Activated CD4-positive, alpha-beta T cell treated with anti-CD3 and anti-CD28 coated beads, Interleukin-2, Interleukin-4, amounts not matched to agents 100 ng/mL and 50 ng/mL, durations not matched to agents 16 hours and 8 hours (primary cell): ENCODE measurements at places on chromosomes 16 and 17.

DNA sequence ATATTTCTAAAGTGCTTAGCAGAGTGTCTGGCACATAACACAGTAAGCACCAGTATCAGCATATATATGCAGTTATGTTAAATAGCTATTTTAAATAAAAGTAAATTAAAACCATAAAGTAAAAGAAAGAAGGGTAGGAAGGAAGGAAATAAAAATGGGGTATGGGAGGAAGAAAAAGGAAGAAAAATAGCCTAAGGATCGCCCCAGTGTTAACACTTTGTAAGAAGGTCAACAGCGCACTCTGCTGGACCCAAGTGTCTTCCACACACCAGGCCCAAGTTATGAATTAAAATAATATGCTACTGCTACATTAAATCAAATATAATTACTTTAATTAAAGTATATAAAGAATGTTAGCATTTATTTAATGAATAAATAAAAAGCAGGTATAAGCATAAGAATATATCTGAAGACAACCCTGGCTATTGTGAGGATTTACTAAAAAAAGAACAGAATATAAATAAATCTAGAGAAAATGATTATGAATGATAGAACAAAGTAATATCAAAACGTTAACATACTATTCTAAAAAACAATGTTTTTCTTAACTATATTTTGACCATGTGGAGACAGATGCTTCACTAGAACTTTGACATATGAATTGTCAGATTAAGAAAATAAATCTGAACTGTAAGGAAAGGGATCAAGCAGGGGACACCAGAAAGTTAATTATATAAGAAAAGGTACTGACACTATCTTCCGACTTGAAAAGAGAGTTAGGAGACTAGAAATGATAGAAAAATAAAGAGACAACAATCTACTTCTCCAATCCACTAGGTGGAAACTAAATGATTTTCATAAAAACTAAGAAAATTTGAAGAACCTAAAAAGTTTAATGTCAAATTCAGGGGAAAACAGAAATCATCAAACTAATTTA is 25.9 kb downstream of the BRIP1 start:
- DNase-seq, result peak; percentile 53

GRCh38 chr16:12664164-12664733 is 139.4 kb downstream of the CPPED1 start:
- no peak for DNase-seq

DNA sequence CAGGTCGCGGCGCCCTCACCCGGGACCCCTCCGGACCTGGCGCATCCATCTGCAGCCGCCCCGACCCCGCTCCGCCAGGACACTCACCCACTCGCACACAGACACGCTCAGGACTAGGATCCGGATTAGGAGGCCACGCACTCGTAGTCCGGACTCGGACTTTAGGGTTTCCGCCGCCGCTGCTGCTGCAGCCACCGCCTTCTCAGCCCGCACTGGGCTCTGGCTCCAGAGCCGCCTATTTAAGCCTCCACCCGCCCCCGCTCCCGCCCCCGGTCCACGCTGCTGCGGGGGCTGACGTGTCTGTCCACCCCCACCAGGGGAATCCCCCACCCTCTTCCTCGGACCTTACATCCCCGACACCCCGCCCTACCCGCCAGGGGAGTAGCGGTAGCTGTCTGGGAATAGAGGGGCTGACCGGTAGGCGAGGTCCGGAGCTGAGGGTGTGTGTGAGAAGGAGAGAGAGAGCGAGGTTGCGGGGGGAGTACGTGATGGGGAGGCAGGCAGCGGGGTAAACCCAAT is at the start of gene RRAD:
Gene RRAD (minus strand): TSS at position 214 of the 519 bp plus-strand sequence. CDS start 356 bp downstream, outside the sequence.
- DNase-seq, result no peak

DNA sequence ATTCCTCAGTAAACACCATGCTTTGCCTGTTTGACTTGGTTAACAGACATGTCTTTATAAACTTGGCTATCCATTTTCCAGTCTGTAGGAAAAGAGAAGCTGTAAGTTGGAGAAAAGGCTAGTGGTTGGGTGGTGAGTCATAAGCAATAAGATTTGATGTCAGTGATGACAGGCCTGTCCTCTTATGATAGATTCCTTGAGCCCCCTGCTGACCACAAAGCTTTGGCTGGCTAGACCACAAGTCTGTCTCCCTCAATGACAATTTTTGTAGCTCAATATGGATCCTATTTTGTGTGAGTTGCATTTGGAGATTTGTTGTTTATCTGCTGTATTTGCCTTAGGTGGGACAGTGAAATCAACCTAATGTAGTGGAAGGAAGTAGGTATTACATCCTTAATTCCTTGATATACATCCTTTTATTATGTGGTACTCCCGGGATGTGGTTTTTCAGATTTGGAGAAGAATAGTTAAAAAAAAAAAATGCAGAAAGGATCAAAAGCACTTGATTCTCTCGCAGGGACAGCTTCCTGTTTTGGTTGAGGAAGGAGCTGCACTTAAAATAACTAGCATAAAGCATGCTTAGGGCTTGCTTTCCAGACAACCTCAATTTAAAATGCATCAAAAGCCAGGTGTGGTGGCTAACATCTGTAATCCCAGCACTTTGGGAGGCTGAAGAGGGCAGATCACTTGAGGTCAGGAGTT is 67.4 kb downstream of the SIAH1 start:
- peak; percentile 34 for DNase-seq

DNA sequence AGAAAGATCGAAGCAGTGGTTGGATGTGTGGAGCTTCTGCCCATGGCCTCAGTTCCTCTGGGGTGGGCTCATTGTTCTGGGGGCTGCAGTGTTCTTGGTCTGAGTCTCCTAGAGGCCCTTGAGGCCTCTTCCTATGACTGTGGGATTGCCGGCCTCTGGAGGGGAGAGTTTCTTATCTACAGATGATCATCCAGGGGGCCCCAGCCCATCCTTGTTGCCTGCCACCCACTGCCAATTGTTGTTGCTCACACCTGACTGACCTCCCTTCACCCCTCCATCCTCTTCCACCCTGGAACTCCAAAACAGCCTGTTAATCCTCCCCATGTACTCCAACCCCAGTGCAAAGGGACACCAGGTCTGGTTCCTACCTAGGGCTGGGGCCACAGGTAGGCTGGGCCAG is 5.9 kb downstream of the B3GNT9 start:
- DNase-seq, result no peak

DNA sequence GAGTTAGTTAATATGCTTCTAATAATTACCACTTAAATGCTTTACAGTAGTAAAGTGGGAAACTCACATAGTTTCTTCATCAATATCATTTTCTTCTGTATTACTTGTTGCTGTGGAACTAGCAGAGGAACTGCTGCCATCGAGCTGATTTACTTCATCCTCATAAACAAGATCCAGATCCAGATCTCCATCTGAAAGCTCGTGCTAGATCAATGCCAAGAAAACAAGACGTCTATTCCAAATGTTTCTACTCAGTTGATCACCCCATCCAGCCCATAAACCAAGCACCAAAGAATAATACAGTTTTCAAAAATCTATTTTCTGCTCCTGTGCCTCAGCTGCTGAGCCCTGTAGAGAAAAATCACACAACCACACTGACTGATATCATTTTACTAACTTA is 59.1 kb downstream of the TRIM37 start:
- no peak for DNase-seq
